ENCODE measurements at places on chromosomes 1 and 21.

GRCh38 chr1:96912248-96912647 lies 190.7 kb downstream of the PTBP2 start:
- DNase-seq, result no peak

- no peak for DNase-seq
These were observed 90.4 kb upstream of the EDN2 start for GRCh38 chr1:41574842-41575241.

DNA sequence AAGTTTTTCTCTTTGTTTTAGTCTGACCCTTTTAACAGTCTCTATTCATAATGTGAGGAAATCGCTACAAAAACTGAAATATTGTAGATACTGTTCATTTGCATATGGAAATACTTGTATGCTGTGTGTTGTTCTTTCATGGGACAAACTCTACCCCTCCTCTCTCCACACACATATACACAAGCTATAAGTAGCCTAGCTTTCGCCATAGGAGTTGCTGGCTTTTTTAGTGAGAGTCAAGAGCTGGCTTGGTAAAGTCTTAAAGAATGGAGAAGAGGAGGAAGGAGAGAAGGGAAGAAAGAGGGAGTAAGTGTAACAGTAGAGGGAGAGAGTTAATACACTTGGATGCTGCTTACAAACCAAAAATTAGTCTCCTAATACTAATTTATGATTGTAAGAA lies 115.6 kb downstream of the RABGAP1L start:
- no peak for DNase-seq

DNA sequence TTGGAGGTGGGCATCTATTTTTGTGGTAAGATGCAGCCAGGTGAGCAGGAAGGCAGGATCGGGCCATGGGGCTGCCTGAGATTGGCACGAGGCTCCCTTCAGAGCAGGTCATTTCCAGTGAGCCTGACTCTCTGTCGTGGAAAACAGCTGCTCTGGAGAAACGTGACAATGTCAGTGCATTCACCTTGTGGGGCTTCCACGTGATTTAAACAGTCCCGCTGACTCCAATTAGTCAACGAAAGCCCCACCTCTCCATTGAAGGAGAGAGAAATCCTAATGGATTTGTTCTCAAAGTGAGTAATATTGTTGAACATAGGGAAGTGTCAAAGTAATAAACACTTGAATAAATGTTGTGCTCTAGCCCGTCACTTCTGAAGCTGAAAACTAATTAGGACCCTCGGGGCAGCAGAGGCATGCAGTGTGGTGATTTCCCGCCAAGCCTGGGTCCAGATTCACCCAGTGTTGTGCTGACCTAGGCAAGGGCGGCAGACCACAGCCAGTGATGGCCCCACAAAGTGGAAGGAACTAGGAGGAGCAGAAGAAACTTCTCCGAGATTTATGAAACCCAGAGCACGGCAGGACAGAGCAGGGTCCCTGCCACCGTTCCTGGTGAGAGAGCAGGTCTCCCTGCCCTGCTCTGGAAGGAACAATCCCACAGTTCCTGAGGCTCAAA lies 172.5 kb upstream of the C1orf174 start:
- DNase-seq, result no peak

GRCh38 chr1:31624731-31625514 lies 7.4 kb downstream of the HCRTR1 start:
- DNase-seq, result no peak

DNA sequence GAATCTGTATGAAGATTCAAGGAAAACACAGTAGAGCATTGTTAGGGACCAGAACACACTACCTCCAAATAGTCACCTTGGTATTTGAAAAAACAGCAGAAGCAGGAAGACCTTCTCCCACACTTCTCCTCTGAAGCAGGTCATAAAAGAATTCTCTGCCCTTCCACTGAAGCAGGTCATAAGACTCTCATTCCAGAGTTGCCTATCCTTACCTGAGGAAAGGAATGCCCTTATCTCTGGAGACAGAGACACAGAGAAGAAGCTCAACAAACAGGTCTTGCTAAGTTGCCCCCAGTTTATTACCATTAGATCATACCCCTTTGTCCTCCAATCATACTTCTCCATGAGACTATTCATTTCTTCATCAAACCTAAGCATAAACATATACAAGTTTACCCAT lies 225.8 kb upstream of the TNR start:
- DNase-seq, result no peak

- no peak for DNase-seq
These were observed 21.5 kb downstream of the PRKACB start for GRCh38 chr1:84165601-84166000.

- peak; percentile 36 for DNase-seq
These were observed 1.5 kb downstream of the XPR1 start for GRCh38 chr1:180633057-180634056.

GRCh38 chr1:80535466-80535865 lies 1265.3 kb upstream of the ADGRL2 start:
- no peak for DNase-seq

DNA sequence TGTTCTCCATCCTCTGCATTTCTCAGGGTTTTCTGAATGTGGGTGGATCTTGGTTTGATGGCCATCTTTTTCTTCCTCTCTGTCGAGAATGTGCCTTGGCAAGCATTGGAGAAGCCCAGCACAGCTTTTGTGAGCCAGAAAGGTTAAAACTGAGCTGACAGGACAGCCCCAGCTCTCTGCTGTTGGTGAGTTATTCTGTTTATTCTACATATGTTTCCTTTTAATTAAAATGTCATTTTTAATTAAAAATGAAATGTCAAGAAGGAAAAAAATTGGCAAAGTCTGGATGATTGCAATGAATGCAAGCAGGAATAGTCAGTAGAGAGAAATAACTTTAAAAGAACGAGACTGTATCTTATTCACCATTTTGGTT lies 325.8 kb downstream of the PTBP2 start:
- DNase-seq, result no peak

- DNase-seq, result no peak
These were observed 13.5 kb upstream of the FOXJ3 start for GRCh38 chr1:42348498-42348897.

GRCh38 chr1:42966688-42967612 lies 8.3 kb upstream of the SLC2A1 start:
- DNase-seq, result peak; percentile 71

- no peak for DNase-seq
These were observed 462.5 kb downstream of the SETD4 start for GRCh38 chr21:35597750-35598339.

- DNase-seq, result no peak
These were observed 68.1 kb downstream of the PAPPA2 start for GRCh38 chr1:176531036-176531435.

- DNase-seq, result peak; percentile 9
These were observed 410.1 kb upstream of the PLXNA2 start for GRCh38 chr1:208654241-208654640.

GRCh38 chr1:2248127-2248826 lies 20.2 kb downstream of the SKI start:
- no peak for DNase-seq

- DNase-seq, result peak; percentile 92
These were observed at the start of gene DCDC2B for GRCh38 chr1:32208891-32209328. TSS of gene DCDC2B (plus strand) at chr1:32209089. CDS start at chr1:32209094, 5 bp downstream.

GRCh38 chr1:236067854-236068454 lies 3.1 kb upstream of the NID1 start:
- DNase-seq, result no peak

DNA sequence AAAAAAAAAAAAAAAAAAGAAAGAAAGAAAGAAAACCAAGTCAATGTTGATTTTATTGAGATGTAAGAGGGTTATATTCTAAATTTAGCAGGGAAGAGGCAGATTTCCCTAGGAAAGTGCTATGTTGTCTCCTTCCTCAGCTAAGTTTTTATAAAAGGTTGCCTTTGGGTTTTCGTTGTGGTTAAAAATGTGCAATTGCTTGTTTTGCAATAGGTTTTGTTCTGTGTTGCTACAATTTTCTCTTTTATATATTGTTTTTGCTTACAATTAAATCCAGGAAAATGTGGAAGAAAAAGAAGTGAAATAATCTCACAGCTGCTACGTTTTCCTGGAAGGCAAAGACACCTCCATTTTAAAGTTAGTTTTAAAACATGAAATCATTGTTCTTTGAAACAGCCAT lies 136.7 kb upstream of the C1orf105 start:
- no peak for DNase-seq

- DNase-seq, result peak; percentile 90
These were observed 1.2 kb downstream of the ANP32E start for GRCh38 chr1:150234566-150235293.

- no peak for DNase-seq
These were observed 45.2 kb downstream of the ADAMTS1 start for GRCh38 chr21:26800001-26800400.

DNA sequence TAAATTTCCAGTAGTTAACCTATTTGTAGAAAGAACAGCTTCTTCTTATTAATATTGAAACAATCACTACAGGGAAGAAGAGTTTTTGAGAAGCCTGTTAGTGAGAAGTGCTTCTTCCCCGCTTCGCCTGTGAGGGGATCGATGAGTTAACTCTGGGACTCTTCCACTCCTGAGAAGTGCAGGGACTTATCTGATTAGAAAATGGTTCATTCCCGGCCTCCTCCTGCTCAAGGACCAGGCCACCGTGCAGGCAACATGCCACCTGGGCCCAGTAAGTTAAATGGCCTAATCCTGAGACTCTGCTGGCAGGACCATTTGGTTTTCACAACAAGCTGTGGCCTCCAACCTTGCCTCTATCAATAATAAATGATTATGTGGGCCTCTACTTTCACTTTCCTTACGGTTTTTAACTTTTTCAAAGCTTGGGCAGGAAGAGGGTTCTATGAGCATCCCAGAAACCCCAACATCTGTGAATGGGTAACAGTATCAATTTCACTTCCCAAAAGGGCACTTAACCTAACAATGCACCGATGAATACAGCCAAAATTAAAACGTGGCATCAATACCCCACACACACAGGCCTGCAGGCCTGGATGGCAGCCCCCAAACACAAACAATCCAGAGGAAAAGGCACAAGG lies 33.1 kb downstream of the SIPA1L2 start:
- no peak for DNase-seq

DNA sequence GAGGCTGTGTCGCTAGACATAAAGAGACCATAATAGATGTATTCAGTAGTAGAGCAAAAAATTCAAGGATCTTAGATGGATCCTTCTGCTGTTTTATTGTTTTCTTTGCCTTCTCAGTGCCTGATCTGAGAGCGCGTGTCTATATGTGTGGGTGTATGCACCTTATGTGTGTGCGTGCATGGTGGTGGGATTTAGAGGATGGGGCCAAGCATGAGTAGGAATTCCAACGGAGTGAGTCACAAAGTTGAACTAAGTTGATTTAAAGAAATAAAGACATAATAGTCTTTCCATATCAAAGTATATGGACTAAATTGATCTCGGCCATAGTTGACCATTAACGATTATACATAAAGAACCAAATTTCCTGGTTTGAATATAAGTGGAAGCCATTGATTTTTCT lies 178.7 kb downstream of the CYYR1 start:
- DNase-seq, result no peak

DNA sequence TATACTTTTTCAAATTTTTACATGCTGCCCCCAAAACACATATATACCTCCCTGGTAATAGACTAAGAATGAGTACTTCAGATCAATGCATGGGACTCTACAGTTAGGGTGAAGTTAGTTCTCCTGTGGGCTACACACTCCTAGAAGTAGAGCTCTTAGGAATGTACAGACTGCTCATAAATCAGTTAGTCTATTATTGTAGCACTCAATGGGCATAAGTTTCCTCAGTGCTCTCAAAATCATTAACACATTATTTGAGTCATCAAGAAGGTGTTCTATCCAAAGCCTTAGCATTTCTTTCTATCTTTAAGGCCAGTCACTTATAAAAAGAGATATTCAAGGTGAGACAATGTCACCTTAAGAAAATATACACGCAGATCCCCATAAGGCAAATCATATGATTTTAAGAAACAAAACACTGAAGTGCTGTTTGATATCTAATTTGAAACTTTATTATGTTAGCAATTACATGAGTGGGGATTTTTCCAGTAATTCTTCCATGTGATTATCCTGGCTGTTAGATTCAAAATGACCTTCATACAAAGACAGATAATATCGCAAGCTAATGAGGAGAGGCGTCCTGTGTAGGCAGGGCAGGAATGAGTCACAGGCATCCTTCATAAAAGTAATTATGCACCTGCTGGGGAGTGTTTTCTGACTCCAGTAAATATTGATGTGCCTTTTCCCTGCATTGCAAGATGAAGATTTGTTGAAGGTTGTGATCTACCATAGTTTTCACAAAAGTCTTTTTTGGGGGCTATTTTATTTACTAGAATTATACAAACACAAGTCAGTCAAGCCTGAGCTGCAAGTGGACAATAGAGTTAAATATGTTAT lies 167.2 kb upstream of the ATP1B1 start:
- no peak for DNase-seq

DNA sequence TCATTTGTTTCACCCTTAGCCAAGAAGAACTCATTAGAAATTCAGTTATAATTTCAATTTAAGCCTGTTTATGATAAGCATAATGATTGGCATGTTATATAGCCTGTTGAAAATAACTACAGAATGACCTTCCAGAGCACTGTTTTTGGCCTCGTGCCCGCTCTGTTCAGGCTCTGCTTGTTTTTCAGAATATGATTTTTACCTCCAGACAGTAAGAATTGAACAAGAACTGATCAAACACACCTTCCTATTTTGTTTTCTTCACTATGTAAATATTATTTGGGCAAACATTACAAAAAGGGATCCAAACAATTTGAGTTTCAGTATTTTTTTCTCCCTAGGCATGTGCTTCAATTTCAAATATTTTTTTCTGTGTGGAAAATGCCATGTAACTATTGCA lies 48.1 kb upstream of the ANGPTL1 start:
- DNase-seq, result no peak
